ENCODE measurements at places on chromosomes 12 and 14.

DNA sequence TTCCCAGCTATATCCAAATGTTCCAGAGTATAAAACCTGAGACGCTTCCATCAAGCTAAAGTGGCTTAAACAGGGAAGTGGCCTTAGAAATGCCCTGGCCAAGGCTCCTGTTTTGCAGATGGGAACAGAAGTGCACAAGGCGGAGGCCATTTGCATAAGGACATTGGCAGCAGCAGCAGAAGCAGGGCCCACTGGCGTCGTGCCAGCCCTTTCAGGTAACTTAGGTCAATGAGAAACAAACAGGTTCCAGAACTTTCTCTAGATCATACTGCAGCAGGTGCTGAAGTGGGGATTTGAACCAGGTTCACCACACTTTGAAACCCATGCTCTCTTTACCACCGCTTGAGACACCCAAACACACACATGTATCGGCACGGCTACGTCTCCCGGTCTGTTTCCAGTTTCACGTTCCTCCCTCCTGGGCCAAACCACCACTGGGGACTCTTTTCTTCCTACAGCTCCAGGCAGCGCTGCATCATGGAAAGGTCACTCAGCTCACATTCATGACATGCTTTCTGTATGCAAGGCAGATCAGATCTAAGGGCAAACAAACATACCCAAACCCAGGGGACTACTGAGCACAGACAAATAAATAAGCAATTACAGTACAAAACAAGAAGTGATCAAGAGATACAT is 46.0 kb upstream of the PLEKHG6 start:
- no peak for DNase-seq

- DNase-seq: no peak
Measured at GRCh38 chr12:84148335-84148734, 764.3 kb downstream of the SLC6A15 start.

GRCh38 chr12:80490329-80490728 is 46.3 kb downstream of the PTPRQ start:
- DNase-seq: no peak

DNA sequence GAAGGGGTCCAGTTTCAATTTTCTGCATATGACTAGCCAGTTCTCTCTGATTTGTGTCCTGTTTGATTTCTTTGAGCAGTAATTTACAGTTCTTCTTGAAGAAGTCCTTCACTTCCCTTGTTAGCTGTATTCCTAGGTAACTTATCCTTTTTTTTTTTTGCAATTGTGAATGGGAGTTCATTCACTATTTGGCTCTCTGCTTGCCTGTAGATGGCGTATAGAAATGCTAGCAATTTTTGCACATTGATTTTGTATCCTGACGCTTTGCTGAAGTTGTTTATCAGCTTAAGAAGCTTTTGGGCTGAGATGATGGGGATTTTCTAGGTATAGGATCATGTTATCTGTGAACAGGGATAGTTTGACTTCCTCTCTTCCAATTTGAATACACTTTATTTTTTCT is 77.6 kb upstream of the NID2 start:
- DNase-seq: no peak

GRCh38 chr12:125742413-125742812 is 677.2 kb downstream of the AACS start:
- no peak for DNase-seq

DNA sequence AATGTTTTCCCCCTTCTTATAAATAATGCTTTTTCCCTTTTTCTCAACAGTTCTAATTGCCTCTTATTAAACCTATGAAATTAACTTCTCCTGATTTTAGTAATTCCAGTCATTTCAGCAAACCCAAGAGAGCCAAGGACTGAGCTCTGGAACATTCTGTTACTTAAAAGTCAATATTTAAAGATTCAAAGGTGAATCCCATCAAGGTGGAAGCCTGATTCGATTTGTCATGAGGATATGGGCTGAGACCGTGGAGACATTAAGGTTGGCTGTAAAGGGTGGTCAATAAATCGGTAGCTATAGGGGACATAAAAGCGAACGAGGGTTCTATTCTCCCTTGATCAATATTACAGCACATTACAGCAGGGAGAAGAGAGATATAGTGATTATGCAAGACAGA is 66.6 kb upstream of the NELL2 start:
- no peak for DNase-seq

GRCh38 chr12:53596920-53597363 is 29.2 kb downstream of the ATF7 start:
- DNase-seq: no peak

DNA sequence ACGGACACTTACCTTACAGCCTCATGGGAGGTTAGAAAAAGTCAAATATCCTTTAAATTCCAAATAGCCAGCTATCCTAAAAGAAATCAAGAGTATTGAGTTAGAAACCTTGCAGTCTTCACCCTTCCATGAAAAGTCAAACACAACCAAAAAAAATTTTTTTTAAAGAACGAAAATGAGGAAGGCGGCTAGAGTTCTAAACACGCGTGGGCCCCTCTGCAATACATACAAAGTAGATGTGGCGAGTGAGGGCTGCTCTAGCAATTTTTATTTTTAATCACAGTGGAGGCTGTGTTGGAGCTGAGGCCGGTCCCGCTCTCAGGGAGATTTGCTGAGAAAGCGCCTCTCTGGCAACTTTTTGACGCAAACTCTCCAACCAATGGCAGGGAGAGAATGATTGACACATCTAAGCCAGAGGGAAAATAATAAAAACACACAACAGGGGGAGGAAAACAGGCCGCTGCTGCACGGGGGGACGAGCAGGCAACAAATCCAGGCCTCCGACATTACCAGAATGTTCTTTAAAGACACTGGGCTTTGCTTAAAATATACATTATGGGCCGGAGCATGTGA is at the start of gene OTX2:
Gene OTX2, minus strand, starts transcription at position 333 of the 573 bp plus-strand sequence. CDS start 5,023 bp downstream, outside the sequence.
- DNase-seq: no peak

- peak; percentile 45 for DNase-seq
Measured at GRCh38 chr12:1797011-1797901, 23.1 kb upstream of the LRTM2 start.

DNA sequence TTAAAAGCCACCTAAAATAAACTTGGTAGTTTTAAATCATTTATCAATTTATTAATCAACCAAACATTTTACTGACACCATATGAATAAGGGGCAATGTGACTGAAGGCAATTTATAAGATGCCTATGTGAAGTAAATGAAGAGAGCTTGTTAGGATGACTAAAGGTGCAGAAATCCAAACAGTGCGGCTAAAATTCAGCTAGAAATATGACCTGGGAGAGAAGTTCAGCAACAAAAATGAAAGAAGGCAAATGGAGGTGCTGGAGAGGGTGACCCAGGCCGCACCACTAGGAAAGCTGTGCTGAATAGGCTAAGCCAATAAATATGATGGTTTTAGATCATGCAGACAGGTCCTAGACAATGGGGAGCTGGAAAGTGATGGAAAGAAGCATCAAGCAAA is 403.7 kb downstream of the BTG1 start:
- no peak for DNase-seq

DNA sequence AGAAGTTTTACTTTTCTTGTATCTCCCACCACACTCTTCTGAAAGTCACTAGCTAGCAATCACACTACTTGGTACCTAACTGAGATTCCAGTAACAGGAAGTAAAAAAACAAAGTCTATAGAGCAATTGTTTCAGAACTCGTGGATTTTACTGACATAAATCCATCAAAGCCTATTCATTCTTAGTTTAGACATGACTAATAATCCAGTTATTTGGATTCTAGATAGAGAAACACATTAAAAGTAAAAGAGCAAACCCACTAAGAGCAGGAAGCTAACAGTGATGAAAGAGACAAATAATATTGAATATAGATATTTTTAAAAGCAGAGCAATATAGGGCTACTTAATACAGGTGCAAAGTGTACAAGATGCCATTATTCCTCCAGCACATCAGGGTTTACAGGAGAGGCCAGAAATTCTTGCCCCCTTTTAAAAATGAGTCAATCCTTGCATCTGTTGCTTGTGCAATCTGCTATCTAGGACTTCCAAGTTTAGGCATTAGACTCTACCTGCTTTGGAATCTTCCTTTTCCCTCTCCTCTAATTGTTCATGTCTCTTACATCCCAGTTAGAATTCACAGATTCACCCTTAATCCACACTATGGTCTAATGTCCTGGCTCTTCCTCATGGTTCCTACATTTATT is 6.0 kb downstream of the HEATR5A start:
- DNase-seq: no peak

Measured in activated T-helper 1 cell treated with anti-CD3 and anti-CD28 coated beads, Interleukin-12 subunit alpha, Interleukin-12 subunit beta, Interleukin-2, Interleukin-4 antibody, amounts not matched to agents 30 ng/mL and 10 ng/mL and 1 ng/mL, durations not matched to agents 14 hours and 24 hours and 36 hours (primary cell).